ENCODE measurements at places on chromosomes 7 and 10.

- DNase-seq: no peak
Observed at GRCh38 chr7:70612811-70613210, 519.1 kb upstream of the GALNT17 start.

DNA sequence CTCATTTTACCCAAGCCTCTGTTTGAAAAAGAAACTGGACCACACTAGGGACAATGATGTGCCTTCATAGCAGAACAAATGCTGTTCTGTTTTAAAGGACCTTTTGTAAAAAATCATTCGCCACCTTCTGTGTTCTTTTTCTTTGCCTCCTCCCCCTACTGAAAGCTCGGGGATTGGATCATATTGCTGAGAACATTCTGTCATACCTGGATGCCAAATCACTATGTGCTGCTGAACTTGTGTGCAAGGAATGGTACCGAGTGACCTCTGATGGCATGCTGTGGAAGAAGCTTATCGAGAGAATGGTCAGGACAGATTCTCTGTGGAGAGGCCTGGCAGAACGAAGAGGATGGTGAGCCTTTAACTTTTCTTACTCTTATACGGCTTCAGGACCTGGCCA lies 62.2 kb downstream of the POLL start:
- DNase-seq: no peak

GRCh38 chr10:22002591-22003176 lies 846 bp downstream of the DNAJC1 start:
- DNase-seq: no peak

DNA sequence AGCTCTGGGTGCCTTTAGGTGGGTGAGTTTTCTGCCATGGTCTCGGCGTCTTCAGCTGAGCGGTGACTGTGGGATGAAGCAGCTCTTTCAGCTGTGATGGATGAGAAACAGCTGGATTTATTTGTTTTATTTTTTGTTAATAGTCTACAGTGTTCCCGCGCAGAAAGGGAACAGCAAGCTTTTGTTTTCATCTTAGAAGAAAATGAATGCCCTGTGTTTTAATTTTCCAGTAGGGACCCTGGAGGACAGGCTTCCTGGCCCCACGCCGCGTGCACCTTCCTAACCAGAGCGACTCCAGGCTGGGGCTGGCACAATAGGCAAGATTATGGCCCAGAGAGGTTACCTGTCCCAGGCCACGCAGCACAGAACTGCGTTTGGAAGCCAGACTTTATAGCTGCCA lies 57.6 kb downstream of the GTF2IRD1 start:
- DNase-seq: no peak

- no peak for DNase-seq
Observed at GRCh38 chr10:116211682-116212081, 61.3 kb downstream of the GFRA1 start.

DNA sequence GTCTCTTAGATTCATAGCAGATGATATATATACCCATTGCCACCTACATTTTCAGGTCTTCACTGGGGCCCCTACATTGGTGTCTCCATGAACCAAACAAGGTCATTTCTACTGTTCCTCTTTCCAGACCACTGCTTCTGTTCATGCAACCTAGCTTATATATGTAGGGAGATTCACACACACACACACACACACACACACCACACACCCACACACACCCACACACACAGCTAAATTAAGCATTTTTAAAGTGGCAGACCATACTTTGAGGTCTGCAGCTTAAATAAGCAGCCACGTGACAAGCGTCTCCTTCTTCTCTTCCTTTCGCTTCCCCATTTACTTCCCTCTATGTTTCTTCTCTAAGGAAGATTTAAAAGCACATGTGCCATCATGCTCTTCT lies 70.0 kb upstream of the CC2D2B start:
- DNase-seq: no peak

DNA sequence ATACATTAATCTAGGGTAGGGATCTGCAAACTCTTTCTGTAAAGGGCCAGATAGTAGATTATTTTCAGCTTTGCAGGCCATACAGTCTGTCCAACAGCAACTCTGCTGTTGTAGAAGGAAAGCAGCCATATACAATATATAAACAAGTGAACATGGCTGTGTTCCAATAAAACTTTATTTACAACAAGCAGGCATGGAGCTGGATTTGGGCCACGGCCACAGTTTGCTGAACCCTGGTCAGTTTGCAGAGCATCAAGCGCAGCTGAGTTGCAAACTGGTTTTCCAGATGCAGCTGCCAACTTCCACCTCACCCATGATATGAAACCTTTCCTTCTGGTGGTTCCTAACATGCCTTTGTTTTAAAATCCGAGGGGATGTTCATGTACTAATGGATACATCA lies 310.4 kb upstream of the NFE2L3 start:
- DNase-seq: no peak

GRCh38 chr7:25852211-25852938 lies 299.6 kb upstream of the NFE2L3 start:
- DNase-seq: no peak

DNA sequence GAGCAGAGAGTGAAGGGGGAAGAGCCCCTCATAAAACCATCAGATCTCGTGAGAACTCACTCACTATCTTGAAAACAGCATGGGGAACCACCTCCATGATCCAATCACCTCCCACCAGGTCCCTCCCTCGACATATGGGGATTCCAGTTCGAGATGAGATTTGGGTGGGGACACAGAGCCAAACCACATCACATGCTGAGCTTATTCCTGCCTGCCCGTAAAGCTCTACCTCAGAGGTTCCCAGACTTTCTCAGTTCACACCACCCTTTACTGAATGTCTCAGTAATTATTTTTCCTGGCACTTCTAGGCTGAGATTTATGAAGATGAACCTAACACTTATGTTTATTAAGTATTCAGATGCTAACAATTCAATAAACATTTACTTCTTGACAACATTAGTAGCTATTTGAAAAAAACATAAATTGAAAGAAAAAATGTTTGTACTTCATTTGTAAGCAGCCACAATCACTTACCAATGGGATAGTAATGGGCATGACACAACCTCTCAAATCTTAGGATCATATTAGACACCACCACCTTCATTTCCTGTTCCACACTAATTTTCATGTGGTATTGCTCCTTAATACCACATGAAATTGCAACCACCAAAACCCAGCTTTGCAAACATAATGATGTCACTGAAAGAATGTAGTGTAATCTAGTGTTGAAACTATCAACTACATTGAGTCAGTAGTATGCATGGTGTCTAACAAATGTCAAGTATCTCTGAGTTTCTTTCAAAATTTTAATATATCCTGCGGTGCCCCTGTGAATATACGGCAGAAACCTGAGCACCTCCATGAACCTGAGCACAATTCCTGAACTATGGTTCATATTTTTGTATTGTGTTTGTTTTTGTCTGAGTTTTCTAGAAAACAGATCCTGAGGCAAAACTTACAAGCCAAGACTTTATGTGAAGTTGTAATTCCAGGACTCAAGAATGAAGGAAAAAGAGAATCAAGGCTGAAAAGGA lies 4.5 kb upstream of the DGKI start:
- DNase-seq: no peak
